ENCODE measurements at places on chromosomes 7 and 10. TPM values are rescaled to one million over a fixed set of nuclear protein-coding genes. Genes with fewer than 3 reads are reported as not detected.

The PTPN20 gene
- 14.2 TPM for total RNA-seq

The LBX1 gene
- not detected for total RNA-seq

The VAX1 gene
- total RNA-seq = 1.2 TPM

The ZNF365 gene
- 29.6 TPM for total RNA-seq

The HABP2 gene
- 0.31 TPM for total RNA-seq

The PLEKHS1 gene
- not detected for total RNA-seq

The TRIM73 gene
- 2.8 TPM for total RNA-seq

The CYP3A4 gene
- not detected for total RNA-seq

The RADIL gene
- 2.3 TPM for total RNA-seq

The PCLO gene
- 48.5 TPM for total RNA-seq

The TPST1 gene
- 72.1 TPM for total RNA-seq

The MUC12 gene
- not detected for total RNA-seq

The FAM131B gene
- 91.1 TPM for total RNA-seq

The CAV1 gene
- 12.0 TPM for total RNA-seq

The CALML3 gene
- not detected for total RNA-seq

The PDZD7 gene
- total RNA-seq = 4.5 TPM

The EPHA1 gene
- total RNA-seq = not detected

The NME8 gene
- not detected for total RNA-seq

GRCh38 chr10:16519250-16519907, 2.3 kb downstream of the C1QL3 start:
- no peak for DNase-seq

DNA sequence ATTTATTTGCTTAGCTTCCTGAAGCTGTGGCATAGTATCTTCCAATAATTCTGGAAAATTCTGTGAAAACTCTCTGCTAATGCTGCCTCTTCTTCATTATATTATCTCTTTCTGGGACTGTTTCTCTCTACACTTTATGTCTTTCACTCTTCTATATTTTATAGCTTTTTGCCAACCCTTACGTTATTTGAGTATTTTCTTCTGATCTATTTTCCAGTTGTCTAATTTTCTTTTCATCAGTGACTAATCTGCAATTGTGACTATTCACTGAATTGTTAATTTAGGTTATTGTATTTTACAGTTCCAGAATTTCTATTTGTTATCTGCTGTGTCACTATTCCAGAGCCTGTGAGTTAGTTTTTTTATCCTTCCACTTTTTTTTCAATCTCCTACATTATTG, 273.4 kb upstream of the PHYHIPL start:
- no peak for DNase-seq

GRCh38 chr10:131227163-131227740, 84.3 kb downstream of the TCERG1L start:
- no peak for DNase-seq

DNA sequence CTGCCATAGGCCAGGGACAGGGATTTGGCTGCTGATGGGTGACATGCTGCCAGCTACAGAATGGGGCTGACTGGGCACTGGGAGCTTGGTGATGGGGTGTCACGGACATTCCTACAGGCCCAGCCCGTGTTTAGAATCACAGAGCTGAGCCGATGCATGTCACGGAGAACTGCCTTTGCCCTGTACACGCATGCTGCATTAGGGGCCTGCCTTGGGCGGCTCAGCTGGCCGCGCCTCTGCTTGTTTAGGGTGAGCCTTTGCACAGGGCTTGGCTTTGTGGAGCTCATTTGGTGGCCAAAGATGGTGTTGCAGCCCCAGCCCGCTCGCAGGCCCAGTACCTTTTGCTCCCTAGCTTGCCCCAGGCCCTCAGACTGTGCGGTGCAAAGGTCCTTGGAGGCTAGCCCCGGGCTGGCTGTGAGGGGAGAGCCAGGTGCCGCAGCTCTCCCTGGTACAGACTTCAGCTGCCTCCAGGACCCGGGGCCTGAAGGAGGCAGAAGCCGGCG, 108.4 kb upstream of the BTBD16 start:
- no peak for DNase-seq

DNA sequence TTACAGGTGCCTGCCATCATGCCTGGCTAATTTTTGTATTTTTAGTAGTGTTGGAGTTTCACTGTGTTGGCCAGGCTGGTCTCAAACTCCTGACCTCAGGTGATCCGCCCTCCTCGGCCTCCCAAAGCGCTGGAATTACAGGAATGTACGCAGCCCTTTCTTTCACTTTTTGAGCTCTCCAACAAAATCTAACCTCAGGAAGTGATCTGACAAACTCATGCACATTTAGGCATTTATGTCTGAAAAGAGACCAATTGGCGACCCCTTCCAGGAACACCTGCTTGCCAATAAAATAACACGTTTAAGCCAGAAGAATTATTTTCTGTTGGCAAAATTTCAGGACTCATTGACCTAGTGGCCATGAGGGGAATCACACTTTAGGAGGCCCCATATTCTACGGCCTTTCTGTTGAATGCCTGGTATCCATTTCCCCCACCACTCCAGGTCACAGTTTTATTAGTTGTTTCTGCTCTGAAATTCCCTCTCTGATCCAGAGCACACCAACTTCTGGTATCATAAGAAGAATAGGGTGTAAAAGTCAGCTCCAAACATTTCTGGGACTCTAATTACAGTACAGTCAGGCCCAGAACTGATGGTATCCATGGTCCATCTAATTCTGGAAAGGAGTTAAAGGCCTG, 65.8 kb upstream of the FRMD4A start:
- no peak for DNase-seq

- DNase-seq = no peak
Observed at GRCh38 chr7:15403751-15404150, 158.1 kb downstream of the AGMO start.

GRCh38 chr10:436013-436697, 253.3 kb downstream of the DIP2C start:
- DNase-seq = no peak

- DNase-seq = no peak
Observed at GRCh38 chr7:92330835-92331438, 85.2 kb downstream of the ANKIB1 start.

DNA sequence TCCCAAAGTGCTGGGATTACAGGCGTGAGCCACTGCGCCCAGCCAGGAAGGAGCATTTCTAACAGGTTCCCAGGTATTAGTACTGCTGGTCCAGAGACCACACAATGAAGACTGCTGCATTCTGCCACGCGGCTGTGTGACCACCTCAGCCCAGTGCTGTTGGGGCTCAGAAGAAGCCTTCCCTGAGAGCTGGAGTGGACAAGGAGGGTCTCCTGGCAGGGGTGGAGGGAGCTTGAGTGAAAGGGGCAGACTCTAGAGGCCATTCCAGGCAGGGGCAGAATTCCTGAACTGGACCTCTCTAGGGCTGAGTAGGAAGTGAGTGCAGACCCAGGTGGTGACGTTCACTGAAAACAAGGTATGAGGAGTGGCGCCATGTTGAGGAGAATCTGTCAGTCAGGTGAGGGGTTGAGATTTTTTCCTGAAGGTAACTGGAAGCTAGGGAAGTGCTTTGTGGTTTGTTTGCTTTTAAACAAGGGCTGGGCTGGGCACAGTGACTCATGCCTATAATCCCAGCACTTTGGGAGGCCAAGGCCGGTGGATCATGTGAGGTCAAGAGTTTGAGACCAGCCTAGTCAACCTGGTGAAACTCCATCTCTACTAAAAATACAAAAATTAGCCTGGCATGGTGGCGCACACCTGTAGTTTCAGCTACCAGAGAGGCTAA, 67.6 kb downstream of the TACC2 start:
- no peak for DNase-seq

DNA sequence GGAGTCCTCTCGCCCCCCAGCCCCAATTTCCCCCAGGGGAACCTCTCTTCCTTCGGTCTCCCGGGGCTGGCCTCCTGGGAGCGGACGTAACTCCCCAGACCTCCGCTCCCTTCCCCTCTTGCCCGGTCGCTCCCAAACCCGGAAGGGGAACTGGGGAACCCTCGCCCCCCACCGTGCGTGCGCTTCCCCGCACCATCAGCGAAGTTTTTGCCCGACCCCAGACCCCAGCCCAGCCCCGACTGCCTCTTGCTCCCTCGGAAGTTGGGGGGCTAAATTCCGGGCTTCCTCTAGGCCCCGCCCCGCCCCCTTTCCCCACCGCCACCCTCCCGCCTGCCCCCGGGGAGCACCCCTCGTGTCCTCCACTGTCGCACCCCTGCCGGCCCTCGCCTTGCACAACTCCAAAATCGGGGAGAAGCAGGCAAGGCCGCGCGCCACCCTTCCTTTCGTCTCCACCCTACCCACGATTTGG, 436 bp downstream of the GNB2 start:
- no peak for DNase-seq

DNA sequence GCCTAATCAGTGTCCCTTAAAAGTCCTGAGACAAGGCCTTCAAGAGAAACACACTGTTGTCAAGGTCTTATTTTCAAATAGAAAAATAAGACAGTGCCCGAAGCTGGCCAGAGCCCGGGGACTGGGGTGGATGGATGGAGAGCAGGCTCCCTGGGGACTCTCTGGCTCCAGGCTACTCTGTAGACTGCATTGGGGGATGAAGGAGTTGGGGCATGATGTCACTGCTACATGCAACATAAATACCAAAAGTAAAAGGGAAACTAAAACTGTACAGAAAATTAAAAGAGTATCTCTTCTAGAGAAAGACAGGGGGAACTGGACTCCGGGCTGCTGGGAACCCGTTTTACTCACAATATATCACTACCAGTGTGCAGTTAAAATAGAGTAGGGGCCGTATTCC, 629.8 kb downstream of the KCNMA1 start:
- no peak for DNase-seq

- DNase-seq = no peak
Observed at GRCh38 chr7:131933751-131934289, 377.4 kb upstream of the PODXL start.

- no peak for DNase-seq
Observed at GRCh38 chr7:25638590-25639244, 410.4 kb upstream of the NPVF start.

GRCh38 chr7:50213622-50214017, 90.9 kb upstream of the IKZF1 start:
- DNase-seq = no peak

DNA sequence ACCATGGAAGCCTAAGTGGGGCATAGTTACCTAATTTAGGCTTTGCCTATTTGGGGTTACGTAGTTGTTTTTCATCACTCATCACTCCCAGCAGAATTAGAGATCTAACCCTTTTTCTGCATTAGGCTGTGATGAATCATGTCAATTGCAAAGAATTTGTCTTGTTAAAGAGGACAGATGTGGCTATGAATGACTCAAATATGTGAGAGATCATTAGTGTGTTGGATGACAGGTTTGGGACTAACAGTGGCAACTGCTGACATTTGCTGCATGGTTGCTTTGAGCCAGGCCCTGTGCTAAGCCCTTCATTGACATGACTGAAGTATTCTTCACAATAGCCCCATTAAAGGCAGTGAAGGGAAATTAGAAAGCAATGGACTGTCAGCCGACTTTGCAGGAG, 83.4 kb upstream of the BMPER start:
- DNase-seq = no peak

GRCh38 chr10:30686708-30687107, 57.2 kb upstream of the LYZL2 start:
- DNase-seq = no peak

- no peak for DNase-seq
Observed at GRCh38 chr7:25386311-25386744, 158.0 kb upstream of the NPVF start.

- no peak for DNase-seq
Observed at GRCh38 chr7:96061844-96062243, 260.1 kb downstream of the SLC25A13 start.

GRCh38 chr10:68561865-68562649, 1.9 kb downstream of the TET1 start:
- no peak for DNase-seq

GRCh38 chr7:11732207-11732606, 99.8 kb downstream of the THSD7A start:
- no peak for DNase-seq

GRCh38 chr7:2099048-2099957, 133.4 kb downstream of the MAD1L1 start:
- DNase-seq = no peak

- DNase-seq = no peak
Observed at GRCh38 chr7:127619681-127620405, 1.9 kb upstream of the PAX4 start.

DNA sequence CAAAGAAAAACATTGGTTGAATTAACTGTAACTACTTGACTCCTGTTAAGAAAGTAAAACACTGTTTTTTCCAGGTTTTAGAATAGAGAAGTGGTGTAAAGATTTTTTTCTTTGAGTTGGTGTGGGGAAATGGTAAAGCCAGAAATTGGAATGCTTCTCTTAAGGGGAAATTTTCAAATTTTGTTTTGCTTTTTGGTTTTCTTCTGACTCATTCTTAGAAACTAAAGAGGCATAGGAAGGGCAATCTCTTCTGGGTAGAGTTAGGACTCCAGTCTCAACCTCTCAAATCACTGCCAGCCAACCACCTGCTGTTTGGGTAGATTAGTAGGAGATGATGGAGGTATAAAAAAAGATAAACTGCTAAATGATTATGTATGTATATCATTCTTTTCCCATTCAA, 47.7 kb upstream of the STRIP2 start:
- DNase-seq = no peak

GRCh38 chr7:132004529-132004928, 448.1 kb upstream of the PODXL start:
- DNase-seq = peak; percentile 23

GRCh38 chr10:127444155-127444554, 105.0 kb upstream of the NPS start:
- DNase-seq = no peak

GRCh38 chr10:19658131-19658530, 158.1 kb upstream of the PLXDC2 start:
- DNase-seq = no peak

DNA sequence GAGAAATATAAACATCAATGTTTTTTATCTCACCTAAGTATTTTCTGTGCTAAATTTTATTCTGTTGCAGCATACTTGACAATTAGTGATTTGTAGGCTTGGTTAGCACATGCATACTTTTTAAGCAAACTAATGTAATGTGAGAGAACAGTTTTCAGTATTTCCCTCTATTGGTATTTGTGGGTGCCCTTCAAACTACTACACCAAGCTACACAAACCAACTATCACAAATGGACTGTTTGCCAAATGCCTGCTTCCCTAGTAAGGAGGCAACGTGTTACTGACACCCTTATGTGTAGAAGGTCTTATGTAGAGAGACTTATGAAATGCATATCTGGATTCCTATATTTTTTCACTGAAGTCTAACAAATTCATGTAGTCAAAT, 98.4 kb upstream of the FZD1 start:
- no peak for DNase-seq

GRCh38 chr7:37336259-37336658, 112.4 kb downstream of the ELMO1 start:
- DNase-seq = no peak
